ENCODE measurements at places on chromosomes 2 and 18.

DNA sequence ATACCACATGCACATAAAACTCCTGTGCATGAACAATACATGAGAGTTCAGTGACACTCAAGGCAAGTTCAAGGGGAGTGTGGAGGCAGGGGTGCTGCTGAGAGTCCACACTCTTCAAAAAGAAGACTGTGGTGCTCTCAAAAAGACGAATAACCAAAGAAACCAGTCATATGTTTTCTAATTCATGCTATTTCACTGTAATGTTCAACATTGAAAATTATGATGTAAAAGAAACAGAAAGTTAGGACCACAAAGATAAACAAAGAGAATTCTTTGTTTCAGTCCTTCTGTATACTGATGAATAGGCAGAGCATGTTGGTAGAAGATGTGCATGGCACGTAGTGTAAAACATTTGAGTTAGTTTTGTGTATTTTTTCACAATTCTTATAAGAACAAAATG, 864.2 kb upstream of the LRATD1 start:
- DNase-seq = no peak

DNA sequence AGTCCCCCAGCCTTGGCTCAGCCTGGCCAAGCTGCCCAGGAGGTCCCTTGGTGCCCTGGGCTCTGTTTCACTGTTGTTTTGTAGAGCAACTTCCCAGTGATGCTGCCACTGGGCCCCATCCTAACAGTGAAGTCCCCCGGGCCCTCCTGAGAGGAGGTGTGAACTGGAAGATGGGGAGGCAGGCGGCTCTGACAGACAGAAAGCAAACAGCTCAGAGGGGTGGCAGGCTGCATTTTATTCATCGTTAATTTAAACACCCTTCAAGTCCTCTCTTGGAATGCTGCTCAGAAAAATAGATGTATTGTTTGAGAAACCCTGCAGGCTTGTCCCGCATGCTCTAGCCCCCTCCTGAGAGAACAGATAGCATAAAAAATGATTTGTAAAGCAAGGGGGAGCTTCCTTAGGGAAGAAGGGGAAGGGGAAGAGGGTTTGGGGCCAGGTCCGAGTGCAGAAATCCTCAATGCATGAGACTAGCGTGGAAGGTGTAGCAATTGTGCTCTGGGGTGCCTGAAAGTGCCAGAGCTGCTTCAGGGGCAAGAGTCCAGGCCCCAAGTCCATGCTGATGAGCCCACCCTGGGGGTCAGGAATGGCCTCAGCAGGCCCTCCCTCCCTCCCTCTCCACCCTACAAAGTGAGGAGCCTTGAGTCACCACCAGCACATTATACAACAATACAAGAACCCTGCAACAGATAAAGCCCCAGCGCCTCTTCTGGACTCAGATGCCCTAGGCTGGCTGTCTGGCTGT, 113.6 kb downstream of the MSH2 start:
- no peak for DNase-seq

GRCh38 chr2:128970332-128971116, 651.9 kb upstream of the HS6ST1 start:
- DNase-seq = no peak

DNA sequence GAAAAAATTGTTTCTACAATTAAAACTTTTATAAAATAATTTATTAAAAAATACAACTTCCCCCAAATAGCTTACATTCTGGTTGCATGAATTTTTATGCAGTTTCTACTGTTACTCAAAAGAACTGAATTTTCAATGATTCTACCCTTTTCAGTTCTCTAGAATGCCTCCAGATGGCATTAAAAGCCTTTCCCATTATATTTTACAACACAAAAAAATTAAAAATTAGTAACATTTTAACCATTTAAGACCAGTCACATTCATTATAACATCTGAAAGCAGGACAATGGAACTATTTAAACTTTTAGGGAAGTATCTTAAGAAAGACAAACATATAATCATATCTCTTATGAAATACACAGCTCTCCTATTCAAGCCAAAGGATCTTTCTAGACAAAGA, 236.0 kb upstream of the REV1 start:
- DNase-seq = no peak

- DNase-seq = no peak
These were observed 1.4 kb downstream of the DPYSL5 start for GRCh38 chr2:26849056-26849999.

- DNase-seq = no peak
These were observed 136.7 kb downstream of the ACKR3 start for GRCh38 chr2:236706288-236706687.

DNA sequence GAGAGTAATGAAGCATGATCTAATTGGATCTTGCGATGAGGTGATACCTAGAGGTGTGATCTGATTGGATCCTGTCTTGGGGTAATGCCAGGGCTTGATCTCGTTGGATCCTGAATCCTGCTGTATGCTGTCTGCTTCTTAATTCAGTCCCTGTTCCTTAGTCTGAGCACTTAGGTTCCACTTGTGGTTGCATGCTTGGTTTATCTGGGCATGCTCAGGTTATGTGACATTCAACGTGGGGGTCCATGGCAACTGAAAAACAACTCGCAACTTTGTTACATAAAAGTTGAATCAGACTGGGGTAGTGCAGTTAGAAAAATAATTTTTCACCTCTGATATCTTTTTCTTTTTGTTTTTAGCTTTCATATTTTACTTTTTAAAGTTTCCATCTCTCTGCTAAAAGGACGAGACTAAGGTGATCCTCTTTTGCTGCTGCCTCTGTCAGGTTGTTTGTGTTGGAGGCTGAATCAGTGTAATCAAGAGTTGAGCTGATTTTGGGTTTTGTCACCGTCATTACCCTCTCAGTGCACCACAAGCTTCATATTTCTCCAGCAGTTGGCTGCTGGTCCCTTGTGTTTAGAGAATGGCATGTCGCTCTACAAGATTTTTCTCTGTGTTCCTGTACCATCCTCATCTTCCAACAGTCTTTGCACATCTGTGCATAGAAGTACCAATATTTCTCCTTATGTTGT, 67.9 kb downstream of the NCOA1 start:
- no peak for DNase-seq

GRCh38 chr18:12394428-12394827, 13.3 kb upstream of the PRELID3A start:
- no peak for DNase-seq

DNA sequence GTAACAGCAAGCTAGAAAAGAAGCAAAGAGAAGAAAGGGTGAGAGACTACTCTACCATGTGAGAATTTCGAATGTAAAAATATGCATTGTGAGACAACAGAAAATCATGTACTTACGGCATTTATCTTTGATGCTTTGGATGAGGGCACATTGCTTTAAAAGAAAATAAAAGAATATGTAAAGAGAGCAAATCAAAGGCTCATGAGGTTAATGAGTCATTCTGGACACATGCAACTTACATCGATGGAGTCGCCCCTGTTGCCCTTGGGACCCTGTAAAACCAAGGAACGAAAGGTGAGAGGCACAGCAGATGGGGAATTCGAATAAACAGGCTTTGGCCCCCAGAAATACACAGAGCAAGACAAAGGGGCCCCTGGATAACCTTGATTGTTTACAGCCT, 69.0 kb downstream of the COL6A3 start:
- DNase-seq = no peak

DNA sequence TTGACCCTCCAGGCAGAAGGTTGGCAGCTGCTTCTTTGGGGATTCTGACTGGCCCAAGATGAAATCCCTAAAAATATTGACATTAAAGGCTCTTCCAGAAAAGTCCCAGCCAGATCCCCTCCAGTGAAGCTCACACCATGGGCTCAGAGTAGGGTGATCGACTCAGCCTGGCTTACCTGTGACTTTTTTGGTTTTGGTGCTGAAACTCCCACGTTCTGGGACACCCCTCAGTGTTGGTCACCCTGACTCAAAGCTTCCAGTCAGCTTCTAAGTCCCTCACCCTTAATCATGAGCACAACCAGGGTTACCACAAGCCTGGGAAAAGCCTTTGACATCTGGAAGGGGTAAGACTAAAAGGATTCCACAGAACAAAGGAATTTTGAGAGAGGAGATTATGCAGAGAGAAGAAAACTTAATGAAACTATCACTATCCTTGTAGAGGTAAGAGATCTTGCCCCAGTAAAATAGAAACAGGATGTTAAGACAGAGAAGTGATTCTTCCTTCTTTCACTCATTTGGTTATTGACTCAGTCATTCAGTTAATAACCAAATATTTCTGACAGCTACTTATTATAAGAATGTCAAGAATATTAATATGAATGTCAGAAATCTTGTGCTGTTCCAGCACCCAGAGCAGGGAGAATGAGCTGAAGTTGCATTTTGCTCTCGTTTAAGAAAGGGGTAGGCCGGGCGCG, 66.8 kb upstream of the SEC11C start:
- no peak for DNase-seq

DNA sequence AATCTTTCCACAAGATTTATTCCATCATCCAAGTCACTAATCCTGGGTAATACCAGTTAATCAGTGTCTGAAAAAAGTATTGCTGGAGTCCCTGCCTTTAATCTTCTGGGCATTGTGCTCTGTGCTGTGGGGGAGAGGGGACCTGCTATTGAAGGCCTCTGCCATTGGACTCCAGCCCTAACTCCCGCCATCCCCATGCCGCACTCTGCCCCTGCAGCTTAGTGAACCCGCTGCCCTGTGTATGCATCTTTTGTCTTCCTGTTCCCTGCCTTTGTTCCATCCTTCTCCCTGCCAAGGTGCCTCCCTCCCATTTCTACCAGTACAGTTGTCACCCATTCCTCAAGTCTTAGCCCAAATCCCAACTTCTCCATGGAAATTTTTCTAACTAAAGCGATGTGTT, 113.8 kb upstream of the EPAS1 start:
- DNase-seq = no peak

DNA sequence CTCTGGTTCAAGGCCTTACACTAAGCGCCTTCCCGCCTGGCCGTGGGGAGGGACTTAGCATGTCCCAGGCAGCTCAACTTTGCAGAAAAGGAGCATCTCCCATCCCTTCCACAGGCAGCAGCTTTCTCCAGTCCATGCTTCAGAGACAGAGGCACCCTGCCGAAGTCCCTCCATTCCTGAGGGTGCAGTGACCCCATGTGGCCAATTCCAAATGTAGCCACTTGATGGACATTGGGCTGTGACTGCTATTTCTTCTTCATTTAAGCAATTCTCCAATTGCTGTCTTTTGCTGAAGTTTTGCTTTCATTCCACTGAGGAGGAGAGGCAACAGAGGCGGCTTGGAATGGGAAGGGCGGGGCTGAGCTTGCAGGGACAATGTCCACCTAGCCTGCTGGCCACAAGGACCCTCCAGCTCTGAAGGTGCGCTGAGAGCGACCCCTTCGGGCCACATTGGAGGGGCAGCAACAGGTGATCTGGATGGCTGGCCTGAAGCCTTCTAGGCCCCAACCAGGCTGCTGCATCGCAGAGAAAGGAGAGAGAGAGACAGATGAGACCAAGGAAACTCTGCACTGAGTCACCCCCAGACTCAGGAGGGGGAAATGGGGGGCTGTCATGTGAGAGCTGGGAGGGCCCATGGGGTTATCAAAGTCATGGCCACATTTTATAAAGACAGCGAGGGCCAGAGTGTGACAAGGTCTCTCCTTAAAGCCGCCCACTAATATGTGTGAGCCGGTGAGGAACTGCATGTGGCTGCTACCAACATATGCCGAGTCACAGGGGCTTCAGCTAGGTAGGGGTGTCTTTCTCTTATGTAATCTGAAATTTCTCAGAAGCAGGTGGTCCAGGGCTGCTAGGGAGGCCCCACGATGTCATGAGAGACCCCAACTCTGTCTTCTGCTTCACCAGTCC, 61.3 kb downstream of the LONRF2 start:
- peak; percentile 89 for DNase-seq

DNA sequence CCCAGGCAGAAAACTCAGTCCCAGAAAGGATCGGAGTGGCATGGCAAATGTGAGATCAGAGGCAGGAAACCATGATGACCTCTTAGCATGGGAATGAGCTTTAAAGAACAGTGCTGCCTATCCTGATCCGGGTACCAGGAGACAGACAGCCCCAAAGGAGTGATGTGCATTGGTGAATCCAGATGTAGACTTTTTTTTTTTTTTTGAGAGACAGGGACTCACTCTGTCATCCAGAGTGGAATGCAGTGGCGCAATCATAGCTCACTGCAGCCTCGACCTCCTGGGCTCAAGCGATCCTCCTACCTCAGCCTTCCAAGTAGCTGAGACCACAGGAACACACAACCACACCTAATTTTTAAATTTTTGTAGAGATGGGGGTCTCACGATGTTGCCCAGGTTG, 122.7 kb downstream of the VAPA start:
- no peak for DNase-seq

DNA sequence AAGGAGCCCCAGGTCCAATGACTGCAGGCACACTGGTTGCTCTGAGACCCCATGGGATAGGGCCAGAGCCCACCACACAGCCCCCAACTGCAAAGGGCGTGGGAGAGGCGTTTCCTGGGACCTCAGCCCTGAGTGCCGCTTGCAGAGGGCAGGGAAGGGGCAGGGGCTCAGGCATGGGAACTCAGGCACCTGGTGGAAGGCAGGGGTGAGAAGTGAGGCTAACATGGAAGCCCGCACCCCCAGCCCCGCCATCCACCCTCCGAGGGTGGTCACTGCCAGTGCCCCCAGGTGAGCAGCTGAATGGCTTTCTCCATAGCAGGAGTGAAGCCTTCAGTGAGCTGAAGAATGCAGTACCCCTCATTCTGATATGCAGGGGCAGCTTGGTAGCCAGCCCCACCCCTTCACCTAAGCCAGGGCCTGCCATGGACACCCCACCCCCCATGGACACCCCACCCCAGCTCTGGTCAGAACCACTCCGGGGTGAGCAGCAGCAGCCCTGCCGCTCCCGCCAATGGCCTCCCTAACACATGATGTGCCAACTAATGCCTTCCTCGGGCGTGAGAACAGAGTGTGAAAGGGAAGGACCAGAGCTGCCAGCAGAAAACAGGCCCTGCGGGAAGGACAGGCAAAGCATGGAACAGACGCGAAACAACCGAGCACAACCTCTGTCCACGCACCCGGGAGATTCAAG, 6.6 kb downstream of the KIF1A start:
- DNase-seq = peak; percentile 32

DNA sequence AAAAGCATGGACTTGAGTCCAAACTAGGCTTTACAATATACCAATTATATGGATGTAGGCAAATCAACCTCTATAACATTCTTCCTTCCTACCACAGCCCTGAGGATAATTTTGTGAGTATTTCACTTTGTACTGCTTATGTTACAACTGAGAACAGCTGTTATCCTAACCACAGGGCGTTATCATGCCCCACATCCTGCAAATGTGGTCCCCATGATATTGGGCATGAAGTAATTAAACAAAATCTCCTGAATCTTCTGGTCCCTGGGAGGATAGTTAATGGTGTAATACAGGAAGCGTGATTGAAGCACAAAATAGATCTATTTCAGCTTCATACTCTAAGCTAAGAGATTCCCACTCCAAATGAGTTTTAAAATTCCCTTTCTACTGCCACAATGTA, 223.6 kb downstream of the CDH20 start:
- DNase-seq = no peak

- DNase-seq = peak; percentile 55
These were observed 3.1 kb downstream of the PROM2 start for GRCh38 chr2:95277246-95277906.

- DNase-seq = no peak
These were observed 96.1 kb downstream of the TGIF1 start for GRCh38 chr18:3546106-3546505.

GRCh38 chr2:7068457-7068856, 151.2 kb downstream of the RNF144A start:
- DNase-seq = no peak

GRCh38 chr2:101873543-101873942, 118.2 kb upstream of the IL1R2 start:
- no peak for DNase-seq

Measured in aorta (tissue), 5 donors.